ENCODE measurements at places on chromosomes 1 and 21.
A peak's percentile ranks its signal among the peaks of the same experiment; 100 is the strongest.

- DNase-seq: no peak
These were observed 268.4 kb upstream of the DUSP10 start for GRCh38 chr1:222010306-222010705.

GRCh38 chr1:210231846-210232510 lies 618 bp upstream of the SERTAD4 start:
- peak; percentile 69 for DNase-seq

DNA sequence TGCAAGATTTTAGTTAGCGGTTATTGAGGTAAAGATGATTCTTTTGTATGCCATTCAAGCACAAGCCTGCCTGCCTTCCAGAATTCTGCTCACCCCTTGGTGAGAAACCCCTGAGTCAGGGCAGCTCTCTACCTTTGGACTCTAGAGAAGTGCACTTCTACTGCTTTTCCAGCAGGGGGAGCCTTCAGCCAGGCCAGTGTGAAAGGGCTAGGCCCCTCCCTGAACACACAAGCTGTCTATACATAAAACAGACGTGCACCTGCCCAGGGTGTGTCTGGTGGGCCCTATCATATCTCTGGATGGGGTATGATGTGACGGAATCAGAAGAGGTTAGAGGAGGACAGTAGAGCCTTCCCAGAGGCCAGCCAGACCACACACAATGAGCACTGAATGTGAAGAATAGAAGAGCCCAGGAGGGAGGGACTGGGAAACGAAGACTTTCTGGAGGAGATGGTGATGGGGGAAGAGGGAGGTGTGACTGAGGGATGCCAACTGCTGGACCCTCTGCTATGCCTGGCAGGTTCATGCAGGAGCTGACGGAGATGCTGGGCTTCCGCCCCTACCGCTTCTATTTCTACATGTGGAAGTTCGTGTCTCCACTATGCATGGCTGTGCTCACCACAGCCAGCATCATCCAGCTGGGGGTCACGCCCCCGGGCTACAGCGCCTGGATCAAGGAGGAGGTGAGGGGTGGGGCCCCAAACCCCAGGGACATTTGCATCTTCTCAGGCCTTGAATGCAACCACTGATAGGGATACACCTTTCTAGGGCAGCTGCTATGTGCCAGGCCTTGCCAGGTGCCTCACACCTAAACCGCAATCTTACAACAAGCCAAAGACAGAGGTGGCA lies 13.0 kb upstream of the KCNC4 start:
- DNase-seq: peak; percentile 60

DNA sequence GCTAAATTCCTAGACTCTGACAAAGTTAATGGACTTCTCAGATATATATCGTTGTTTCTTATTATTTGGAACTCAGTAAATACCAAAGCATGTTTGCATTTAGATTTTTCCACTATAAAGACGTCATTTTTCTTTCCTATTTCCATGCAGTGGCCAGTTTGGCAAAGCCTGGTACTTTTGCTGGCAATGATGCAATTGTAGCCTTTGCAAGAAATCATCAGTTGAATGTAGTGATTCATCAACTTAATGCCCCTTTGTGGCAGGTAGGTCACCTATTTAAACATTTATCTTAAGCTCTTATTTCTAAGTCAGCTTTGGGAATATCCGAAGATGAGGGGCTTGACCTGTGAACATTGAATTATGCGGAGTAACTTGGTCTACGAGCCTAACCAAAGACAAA lies 12.0 kb downstream of the OTUD3 start:
- DNase-seq: no peak

DNA sequence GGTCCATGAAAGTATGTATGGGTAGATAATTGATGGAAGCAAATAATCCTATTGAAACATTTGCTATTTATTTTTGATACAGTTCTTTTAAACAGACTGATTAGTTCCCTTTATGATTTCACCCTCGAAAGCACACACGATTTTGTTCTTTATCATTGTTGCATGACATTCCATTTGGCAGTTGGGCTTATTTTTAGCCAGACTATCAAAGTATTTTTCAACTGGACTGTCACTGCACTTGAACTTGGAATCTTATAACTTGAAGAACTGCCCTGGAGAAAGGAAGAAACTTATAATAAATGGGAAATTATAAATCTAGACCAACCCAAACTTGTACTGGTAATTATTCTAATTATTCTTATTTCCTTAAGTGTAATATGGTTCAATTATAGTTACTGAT lies at the start of gene TNNI3K:
TNNI3K (plus strand) TSS at position 235 of the 400 bp plus-strand sequence; CDS start at position 300, 65 bp downstream.
- no peak for DNase-seq
